ENCODE measurements at places on chromosomes 3 and 15. TPM values are rescaled to one million over a fixed set of nuclear protein-coding genes. Genes with fewer than 3 reads are reported as not detected.

GRCh38 chr3:108976058-108976457, 22.4 kb upstream of the GUCA1C start:
- H3K27ac ChIP-seq: no peak overlapping the region
- no peaks in the 10 kb centered on the region for H3K4me1 ChIP-seq
- no peak for DNase-seq
- no peaks in the 10 kb centered on the region for H3K36me3 ChIP-seq
- H3K27me3 ChIP-seq: no peaks in the 10 kb centered on the region
- H3K4me3 ChIP-seq: no peak overlapping the region

- DNase-seq: no peak
- peak overlapping the region; percentile 95 for H3K27ac ChIP-seq
- peaks cover 46% of the 10 kb centered on the region for H3K4me1 ChIP-seq
- H3K27me3 ChIP-seq: no peaks in the 10 kb centered on the region
- H3K4me3 ChIP-seq: no peak overlapping the region
- peaks cover 44% of the 10 kb centered on the region for H3K36me3 ChIP-seq
Measured at GRCh38 chr15:89105147-89105546, 16.9 kb downstream of the ABHD2 start.

GRCh38 chr15:45111390-45112142, 2.4 kb downstream of the DUOX2 start:
- H3K4me3 ChIP-seq: peak overlapping the region; percentile 44
- peaks cover 44% of the 10 kb centered on the region for H3K4me1 ChIP-seq
- peaks cover 3% of the 10 kb centered on the region for H3K36me3 ChIP-seq
- no peak for DNase-seq
- H3K27ac ChIP-seq: no peak overlapping the region

DNA sequence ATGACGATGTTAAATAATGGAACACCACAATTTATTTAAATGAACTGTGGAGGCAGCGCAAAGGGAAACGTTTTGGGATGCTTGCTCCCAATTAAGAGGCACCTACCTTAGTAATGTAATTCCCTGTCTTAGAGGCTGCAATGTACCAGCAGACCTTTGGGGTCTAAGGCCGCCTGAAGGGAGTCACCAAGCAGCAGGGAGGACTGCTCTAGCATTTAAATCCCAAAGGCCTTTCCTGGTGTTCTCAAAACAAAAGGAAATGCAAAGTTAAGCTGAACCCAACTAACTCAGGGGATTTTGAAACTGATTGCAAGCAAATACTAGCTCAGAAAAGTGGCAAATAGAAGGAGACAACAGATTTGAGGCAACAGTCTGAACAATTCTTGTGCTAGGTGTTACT, 510.8 kb downstream of the GABRG3 start:
- DNase-seq: no peak
- no peak overlapping the region for H3K27ac ChIP-seq
- H3K36me3 ChIP-seq: no peaks in the 10 kb centered on the region

- H3K4me3 ChIP-seq: no peak overlapping the region
- no peak overlapping the region for H3K27ac ChIP-seq
- no peaks in the 10 kb centered on the region for H3K27me3 ChIP-seq
- H3K36me3 ChIP-seq: no peaks in the 10 kb centered on the region
Measured at GRCh38 chr15:92796161-92796611, 103.9 kb upstream of the CHD2 start.

DNA sequence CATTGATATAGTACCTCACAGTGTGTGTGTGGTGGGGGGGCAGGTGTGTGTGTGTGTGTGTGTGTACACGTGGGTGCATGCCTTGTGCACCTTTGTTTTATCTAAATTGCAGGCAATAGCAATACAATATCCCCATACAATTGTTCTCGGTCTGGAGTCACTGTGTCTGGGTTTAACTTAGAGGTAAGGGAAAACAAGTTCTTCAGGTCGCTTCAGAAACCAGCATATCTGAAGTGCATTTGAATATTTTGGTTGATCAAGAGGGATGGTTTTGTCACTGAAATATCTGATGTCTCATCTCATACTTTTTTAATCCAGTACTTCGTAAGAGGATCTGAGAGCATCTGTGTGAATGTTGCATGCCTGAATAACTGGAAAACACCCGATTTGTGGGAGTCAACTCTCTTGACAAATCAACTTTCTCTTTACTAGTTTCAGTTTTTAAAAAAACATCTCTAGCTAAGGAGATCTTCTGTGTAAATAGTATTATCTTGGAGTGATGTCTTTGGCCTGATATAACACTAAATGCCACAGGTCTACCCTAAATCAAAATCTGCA, 206.8 kb upstream of the NR2F2 start:
- H3K4me3 ChIP-seq: no peak overlapping the region
- no peaks in the 10 kb centered on the region for H3K4me1 ChIP-seq
- H3K27ac ChIP-seq: no peak overlapping the region
- no peaks in the 10 kb centered on the region for H3K36me3 ChIP-seq
- H3K27me3 ChIP-seq: no peaks in the 10 kb centered on the region

DNA sequence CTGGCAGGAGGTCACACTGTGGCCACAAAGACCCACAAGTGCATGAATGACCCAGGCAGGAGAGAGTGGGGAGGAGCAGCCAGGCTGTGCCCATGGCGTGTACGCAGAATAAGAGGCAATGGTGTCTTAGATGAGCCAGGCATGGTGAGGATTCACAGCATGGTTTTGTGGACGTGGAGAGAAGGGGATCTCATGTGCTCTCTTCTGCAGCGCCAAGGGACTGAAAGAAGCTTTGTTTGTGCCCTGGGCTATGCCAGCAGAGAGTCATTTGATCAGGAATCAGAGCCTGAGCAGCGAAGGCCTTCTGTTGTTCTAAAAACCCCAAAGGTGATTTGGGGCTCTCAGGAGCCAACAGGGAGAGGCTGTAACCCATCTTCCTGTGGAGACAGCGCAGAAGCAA, 18.7 kb upstream of the RPP14 start:
- peaks cover 57% of the 10 kb centered on the region for H3K36me3 ChIP-seq
- DNase-seq: no peak
- no peaks in the 10 kb centered on the region for H3K27me3 ChIP-seq
- H3K4me1 ChIP-seq: no peaks in the 10 kb centered on the region

- peak overlapping the region; percentile 85 for H3K4me3 ChIP-seq
- no peaks in the 10 kb centered on the region for H3K27me3 ChIP-seq
- H3K36me3 ChIP-seq: no peaks in the 10 kb centered on the region
- H3K27ac ChIP-seq: peak overlapping the region; percentile 98
- H3K4me1 ChIP-seq: peaks cover 13% of the 10 kb centered on the region
Measured at GRCh38 chr15:22839046-22839695, 705 bp downstream of the NIPA2 start.

DNA sequence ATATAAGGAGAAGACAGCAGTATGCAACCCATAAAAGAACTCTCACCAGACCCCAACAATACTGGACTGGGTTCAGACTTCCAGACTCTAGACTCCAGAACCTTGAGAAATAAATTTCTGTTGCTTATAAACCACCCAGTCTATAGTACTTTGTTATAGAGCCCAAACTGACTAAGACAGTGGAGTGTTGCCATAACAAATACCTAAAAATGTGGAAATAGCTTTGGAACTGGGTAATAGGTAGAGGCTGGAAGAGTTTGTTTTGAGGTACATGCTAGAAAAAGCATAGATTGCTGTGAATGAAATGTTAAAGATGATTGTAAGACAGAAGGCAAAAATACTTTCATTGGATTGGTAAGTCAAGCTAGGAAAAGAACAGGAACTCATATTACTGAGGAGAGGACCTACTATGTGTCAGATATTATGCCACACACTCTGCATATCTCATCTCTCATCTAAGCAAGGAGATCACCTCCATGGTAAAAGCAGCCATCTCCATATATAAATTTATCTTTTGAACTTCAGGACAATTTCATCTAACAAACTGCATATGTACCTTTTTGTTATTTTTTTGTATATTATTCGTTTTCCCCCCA, 67.4 kb upstream of the FNDC3B start:
- no peak for DNase-seq
- no peaks in the 10 kb centered on the region for H3K27me3 ChIP-seq
- H3K27ac ChIP-seq: no peak overlapping the region
- H3K36me3 ChIP-seq: no peaks in the 10 kb centered on the region
- peaks cover 7% of the 10 kb centered on the region for H3K4me1 ChIP-seq
- no peak overlapping the region for H3K4me3 ChIP-seq

DNA sequence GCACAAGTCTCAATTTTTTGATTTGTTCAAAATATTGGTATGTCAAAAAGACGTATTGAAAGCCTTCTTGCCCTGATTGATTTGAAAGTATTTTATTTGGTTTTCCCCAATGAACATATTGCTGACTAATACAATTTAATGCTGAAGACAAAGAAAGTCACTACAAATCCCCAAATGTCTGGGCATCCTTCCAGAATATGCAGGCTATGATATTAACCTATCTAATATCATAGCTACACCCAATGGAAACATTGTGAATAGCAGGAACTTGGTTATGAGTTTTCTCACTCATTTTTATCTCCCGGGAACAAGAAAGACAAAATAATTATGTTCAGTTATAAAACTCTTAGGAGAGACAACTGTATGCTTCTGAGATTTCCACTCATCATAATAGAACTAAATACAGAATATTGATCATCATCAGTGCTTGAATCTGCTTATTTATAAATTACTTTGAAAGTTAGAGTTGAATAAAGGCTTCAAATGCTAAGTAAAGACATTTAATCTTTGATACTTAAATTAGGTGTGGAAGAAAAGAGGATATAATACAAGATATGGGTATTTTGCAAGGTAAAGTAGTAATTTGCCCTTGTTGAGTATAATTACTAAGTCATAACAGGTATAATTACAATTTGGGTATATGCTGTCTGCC, 483.9 kb downstream of the RBMS3 start:
- no peaks in the 10 kb centered on the region for H3K36me3 ChIP-seq
- no peaks in the 10 kb centered on the region for H3K27me3 ChIP-seq
- no peak overlapping the region for H3K4me3 ChIP-seq

- no peak overlapping the region for H3K27ac ChIP-seq
- no peak overlapping the region for H3K4me3 ChIP-seq
- H3K36me3 ChIP-seq: no peaks in the 10 kb centered on the region
- H3K4me1 ChIP-seq: no peaks in the 10 kb centered on the region
- no peak for DNase-seq
- no peaks in the 10 kb centered on the region for H3K27me3 ChIP-seq
Measured at GRCh38 chr15:31427411-31427810, 100.8 kb downstream of the KLF13 start.

DNA sequence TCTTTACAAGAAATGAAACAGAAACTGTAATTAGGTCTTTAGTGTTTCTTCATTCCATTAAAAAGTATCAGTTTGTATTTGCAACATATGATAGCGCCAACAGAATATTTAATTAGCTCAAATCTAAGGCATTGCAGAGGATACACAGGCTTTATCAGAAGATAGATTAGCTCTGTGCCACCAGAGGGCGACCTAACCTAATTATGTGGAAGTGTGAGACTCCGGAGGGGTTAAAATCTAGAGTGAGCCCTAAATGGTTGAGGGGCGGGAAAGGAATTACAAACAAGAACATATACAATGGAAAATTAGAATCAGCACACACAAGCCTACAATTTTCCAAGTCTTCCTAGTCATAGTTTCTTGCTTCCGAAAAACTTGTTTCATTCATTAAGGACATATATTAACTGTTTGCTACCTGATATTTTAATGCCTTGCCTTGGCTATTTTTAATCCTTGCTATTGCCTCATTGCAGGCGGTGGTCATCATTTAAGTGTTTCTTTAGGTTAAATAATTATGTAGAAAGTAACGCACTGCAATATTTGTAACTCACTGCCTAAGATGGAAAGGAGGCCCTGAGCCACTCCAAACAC, 18.0 kb upstream of the RYR3 start:
- H3K27ac ChIP-seq: no peak overlapping the region
- H3K4me3 ChIP-seq: no peak overlapping the region
- peak; percentile 79 for DNase-seq
- H3K4me1 ChIP-seq: no peaks in the 10 kb centered on the region
- H3K36me3 ChIP-seq: no peaks in the 10 kb centered on the region

DNA sequence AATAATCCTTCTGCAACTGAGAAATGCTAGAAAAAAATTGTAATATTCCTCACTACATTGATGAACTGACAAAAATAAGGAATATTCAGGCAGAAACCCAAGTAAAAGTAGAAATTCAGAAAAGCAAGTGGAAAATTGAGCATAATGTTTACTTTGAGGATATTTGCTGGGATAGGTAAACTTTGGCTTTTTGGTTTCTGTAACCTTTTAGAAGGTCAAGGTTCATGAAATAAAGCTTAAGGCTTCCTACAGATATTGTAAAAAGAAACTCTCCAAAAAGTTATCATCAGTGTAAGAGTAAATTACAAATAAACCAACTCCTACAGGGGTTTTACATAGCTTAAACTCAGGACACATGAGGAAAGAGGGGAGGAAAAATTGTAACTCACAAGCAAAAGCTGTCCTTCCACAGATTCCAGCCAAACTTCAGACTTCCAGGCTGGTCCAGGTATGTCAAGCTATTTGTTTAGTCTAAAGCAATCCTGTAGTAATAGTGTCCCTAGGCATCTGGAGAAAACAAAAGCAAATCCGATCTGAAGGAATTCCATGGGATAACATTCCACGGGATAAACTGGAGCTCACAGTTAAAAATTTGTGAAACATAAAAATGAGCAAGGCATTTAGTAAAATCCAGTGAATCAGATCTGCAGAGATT, 21.1 kb downstream of the C3orf70 start:
- no peak overlapping the region for H3K27ac ChIP-seq
- no peaks in the 10 kb centered on the region for H3K36me3 ChIP-seq
- H3K4me1 ChIP-seq: no peaks in the 10 kb centered on the region
- no peak for DNase-seq
- H3K27me3 ChIP-seq: no peaks in the 10 kb centered on the region

DNA sequence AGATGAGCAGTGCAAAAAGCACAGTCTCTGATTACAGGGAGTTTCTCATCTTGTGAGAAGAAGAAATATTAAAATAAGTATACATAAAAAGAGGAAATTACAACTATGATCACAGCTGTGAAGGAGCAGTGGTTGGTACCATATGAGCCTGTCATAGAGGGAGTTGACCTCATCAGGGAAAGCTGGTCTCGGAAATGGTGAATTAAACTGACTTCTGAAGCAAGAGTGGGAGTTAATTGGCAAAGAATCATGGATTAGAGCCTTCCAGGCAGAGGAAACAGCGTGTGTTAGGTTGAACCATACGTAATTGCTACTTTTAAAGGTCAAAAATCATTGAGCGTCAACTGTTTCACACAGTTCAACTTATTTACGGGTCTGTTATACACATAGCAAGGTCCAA, 539.1 kb downstream of the EDEM1 start:
- no peaks in the 10 kb centered on the region for H3K4me1 ChIP-seq
- no peak overlapping the region for H3K4me3 ChIP-seq
- H3K27ac ChIP-seq: no peak overlapping the region
- no peaks in the 10 kb centered on the region for H3K36me3 ChIP-seq
- no peaks in the 10 kb centered on the region for H3K27me3 ChIP-seq
- DNase-seq: no peak

Gene WWTR1
- total RNA-seq: 89.4 TPM

Gene RARB
- total RNA-seq: 12.5 TPM

Gene AQP9
- 1.5 TPM for total RNA-seq

Gene SNX22
- 0.92 TPM for total RNA-seq

Gene GOLGA8O
- total RNA-seq: not detected

Gene DNASE1L3
- total RNA-seq: not detected

Gene PIF1
- 2.8 TPM for total RNA-seq

Gene SNAPC5
- 18.2 TPM for total RNA-seq

Gene ASB7
- total RNA-seq: 73.9 TPM

Gene UNC13C
- total RNA-seq: not detected

All from stomach (tissue), 19 donors.